Suprapubic skin (tissue), 4 donors: ENCODE measurements at places on chromosomes 1 and 21.
A peak's percentile ranks its signal among the peaks of the same experiment; 100 is the strongest.

- no peak for DNase-seq
Observed at GRCh38 chr1:72516826-72517225, 234.5 kb upstream of the NEGR1 start.

- no peak for DNase-seq
Observed at GRCh38 chr1:63124666-63125191, 197.6 kb upstream of the FOXD3 start.

GRCh38 chr21:46083791-46084561, 13.9 kb upstream of the COL6A2 start:
- no peak for DNase-seq

- DNase-seq = peak; percentile 88
Observed at GRCh38 chr1:145871994-145872924, 13.4 kb upstream of the PIAS3 start.

- DNase-seq = no peak
Observed at GRCh38 chr1:11499601-11500331, 20.8 kb downstream of the DISP3 start.

DNA sequence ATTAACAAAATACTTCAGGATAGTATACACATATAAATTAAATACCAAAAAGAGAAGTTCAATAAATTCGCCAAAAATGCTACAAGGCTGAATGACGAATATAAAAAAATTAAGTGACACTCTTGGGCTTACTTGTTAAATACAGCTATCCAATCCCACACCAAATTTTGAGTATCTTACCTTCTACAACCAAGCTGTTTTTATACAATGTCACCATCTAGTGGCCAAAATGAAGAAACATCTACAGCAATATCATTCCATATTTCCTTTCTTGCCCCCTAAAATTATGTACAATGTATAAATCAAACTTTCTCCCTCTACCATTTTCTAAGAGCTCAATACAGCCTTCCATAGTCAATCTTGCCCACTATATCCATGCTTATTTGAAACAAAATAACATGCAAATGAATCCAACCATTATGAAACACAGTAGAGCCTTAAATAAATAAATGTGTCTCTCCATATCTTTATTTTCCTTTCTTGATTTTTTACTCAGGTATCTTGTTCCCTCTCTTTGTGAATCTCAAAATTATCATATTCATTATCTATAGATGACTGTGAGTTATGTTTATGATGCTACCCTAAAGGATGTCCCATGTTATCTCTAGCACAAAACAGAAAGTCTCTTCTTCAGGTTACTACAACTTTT, 86.3 kb downstream of the ACBD6 start:
- DNase-seq = no peak

- DNase-seq = no peak
Observed at GRCh38 chr1:156368889-156369684, at the start of gene RHBG. RHBG (plus strand) TSS chr1:156369211; CDS start chr1:156369250, 39 bp downstream.

GRCh38 chr1:217135987-217136894, 413.0 kb upstream of the ESRRG start:
- no peak for DNase-seq

GRCh38 chr1:116262207-116262994, 110.6 kb upstream of the ATP1A1 start:
- DNase-seq = no peak

DNA sequence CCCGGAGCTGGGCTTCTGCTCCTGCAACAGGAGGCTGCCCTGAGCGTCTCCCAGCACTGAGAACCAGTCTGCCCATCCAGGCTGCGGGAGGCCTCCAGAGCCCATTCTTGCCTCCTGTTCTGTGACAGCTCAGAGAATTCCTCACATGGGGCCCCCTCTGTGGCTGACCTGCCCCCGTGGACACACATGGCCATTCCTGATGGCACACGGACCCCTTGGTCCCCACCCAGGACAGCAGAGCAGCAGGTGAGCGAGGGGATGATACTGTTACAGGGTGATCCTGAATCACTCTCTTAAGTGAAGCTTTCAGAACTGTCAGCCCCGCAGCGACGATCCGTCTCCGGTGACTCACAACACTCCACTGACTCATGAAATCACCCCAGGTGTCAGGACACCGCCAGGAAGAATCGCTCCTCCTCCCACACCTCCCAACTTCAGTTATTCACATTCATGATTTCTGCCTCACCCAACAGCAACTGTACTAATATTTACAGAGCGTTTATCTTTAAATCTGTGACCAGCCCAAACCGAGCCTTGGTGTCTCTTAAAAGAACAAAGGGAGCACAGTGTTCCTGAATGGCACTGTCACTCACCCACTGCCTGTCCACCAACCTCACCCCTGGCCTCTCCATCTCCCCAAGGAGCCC, 22.5 kb downstream of the CHD5 start:
- DNase-seq = no peak

GRCh38 chr1:53076165-53076564, 14.2 kb downstream of the PODN start:
- DNase-seq = peak; percentile 68

DNA sequence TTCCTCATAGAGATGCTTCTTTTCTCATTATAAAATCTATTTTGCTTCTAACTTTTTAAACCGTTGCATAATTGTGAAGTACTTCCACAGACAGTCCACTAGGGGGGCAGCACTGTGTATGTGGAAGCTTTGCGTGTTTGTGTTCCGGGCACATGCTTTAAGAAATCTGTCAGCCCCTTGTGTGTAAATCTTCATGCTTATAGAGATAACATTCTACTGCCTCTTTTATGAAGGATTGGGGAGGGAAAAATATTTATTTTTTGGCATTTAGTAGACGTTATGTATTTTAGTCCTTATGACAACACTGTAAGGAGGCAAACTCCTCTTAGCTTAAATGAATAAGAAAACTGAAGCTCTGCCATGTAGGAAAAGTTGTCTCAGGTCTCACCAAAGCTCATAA, 157.3 kb upstream of the PTGFR start:
- no peak for DNase-seq

DNA sequence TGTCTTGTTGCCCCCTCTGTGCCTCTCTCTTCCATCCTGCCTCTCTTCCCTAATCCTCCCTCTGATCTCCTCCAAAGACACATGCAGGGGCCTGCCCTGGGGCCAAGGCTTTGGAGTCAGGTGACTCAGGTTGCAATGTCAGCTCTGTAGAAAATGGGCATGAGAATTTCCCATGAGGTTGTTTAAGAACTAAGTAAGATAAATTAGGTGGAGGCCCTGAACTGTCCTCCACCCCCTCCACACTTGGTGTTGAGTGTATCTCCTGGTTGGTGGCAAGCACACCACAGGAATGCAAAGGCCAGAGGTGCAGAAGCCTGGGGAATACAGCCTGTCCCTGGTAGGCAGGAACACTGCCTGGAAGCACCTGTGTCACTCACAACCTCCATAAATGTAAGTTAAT, 63.9 kb upstream of the GRIK3 start:
- no peak for DNase-seq

- DNase-seq = no peak
Observed at GRCh38 chr1:201533836-201534235, 5.1 kb upstream of the NAV1 start.

GRCh38 chr1:109760581-109761226, 3.0 kb downstream of the EPS8L3 start:
- DNase-seq = peak; percentile 49

- DNase-seq = peak; percentile 56
Observed at GRCh38 chr1:228180959-228181644, 15.5 kb downstream of the IBA57 start.

DNA sequence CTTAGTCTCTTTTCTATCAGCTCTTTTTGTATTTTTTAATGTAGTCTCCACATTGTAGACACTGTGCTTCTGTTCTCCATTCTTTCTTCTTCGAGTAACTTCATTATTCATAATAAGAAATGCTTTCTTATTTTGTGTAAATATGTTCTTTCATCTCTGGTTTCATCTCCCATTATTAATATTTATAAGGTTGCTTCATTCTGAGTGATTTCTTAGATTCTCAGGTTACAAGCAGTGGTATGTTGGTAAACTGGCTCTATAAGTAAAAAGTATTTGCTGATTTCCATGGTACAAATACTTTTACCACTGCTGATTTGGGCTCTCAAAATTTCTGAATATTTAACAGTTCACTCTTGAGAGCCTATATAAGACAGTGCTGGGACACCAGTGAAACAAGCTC, 81.3 kb downstream of the CDC14A start:
- DNase-seq = no peak

DNA sequence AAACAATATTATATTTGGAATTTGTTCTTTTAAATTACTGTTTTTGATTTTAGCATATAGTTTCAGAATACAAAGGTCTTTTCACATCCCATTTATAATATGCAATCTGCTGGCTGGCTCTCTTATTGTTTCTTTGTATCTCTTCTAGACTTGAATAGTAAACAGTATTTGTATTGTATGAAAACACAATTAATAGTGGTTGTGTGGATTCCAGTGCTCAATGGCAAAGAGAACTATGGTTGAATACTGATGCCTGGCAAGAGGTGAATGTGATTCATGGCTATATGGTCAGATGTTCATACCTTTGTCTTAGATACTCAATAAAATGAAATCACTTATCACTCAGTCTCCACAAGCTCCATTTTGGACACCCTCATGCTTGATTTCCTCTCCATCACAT, 37.2 kb downstream of the OR6Y1 start:
- no peak for DNase-seq

- DNase-seq = peak; percentile 60
Observed at GRCh38 chr1:9279172-9279840, 13.4 kb upstream of the SPSB1 start.

DNA sequence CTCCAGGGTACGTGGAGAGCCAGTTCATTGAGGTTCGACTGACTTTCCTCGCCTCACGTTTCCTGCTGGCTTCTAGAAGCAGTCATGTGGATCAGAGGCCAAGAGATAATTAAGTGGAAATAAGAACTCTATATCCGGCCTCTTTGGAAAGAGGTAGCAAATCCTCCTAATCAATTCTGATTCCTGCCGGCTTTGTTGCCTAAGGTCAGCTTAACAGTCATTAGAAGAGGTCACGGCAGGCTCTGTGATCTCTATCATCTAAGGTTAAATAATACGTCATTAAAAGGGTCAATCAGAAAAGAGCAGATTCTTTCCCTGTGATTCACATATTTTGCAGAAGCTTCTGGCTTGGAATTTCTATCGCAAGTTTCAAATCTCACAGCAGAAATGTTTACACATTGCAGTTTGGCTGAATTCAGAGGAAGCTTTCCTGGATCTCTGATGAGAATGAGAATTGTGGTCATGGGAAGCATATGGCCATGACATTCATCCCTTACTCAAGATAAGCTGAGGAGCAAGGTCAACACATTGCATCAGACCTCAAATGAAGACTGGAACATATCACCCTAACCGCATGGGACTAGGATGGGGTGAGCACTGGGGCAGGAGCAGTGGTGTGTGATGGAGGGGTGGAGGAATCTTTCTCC, 189.4 kb downstream of the PBX1 start:
- DNase-seq = no peak

DNA sequence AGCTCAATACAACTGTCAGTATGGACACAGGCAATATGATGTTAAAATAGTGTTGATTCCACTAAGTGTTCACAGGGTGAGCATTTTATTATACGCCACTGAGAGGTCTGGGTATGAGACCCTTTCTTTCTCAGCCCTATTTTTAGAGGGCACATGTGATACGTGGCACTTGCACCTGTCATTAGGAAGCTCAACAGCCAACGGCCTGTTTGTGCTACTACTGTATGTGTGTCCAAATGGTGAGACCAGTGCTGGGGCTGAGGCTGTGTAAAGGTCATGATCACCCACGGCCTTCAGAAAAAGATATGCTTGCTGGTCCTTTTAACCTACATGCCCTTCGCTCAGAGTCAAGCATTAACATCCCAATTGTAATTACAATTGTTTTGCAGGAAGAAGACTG, 176.2 kb downstream of the DUSP10 start:
- no peak for DNase-seq

- DNase-seq = peak; percentile 37
Observed at GRCh38 chr1:110310300-110310699, 28.9 kb upstream of the RBM15 start.

GRCh38 chr1:24727501-24728216, 17.6 kb upstream of the CLIC4 start:
- peak; percentile 76 for DNase-seq

- DNase-seq = no peak
Observed at GRCh38 chr1:11746092-11746491, 10.2 kb downstream of the AGTRAP start.

DNA sequence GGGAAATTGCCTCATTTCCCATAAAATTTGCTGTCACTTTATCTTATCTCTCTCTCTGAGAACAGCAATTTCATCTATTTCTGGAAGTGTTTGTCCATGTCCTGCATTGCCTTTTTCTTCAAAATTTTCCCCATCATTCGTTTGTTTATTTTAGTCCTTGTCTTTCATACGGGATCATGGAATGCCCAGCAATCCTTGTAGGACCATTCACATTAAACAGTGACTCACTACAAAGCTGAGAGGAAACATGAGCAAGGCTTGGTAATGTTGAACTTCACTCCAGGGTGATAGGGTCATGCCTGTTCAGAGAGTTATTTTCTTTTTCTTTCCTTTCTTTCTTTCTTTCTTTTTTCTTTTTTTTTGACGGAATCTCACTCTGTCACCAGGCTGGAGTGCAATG, 32.2 kb upstream of the HNRNPU start:
- no peak for DNase-seq

- no peak for DNase-seq
Observed at GRCh38 chr1:5505944-5506343, 486.3 kb downstream of the NPHP4 start.

GRCh38 chr1:232766904-232767303, 38.3 kb upstream of the MAP10 start:
- no peak for DNase-seq

DNA sequence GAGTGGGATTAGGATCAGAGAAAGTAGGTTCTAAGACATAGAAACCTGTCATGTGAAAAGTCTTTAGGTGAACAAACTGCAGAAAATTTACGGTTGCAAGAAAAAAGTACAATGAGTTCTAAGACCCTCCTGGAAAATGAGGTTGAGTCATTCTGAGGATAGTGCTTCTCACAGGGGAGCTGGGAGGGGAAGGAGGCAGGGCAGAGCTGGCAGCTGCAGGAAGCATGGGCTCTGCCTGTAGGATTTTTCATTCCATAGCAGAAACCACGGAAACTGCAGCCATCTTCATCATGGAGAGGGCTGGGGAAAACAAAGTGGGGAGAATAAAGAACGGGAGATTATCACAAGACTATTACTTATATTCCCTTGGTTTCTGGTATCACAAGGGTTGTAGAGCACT, 25.8 kb upstream of the THEM4 start:
- DNase-seq = no peak

DNA sequence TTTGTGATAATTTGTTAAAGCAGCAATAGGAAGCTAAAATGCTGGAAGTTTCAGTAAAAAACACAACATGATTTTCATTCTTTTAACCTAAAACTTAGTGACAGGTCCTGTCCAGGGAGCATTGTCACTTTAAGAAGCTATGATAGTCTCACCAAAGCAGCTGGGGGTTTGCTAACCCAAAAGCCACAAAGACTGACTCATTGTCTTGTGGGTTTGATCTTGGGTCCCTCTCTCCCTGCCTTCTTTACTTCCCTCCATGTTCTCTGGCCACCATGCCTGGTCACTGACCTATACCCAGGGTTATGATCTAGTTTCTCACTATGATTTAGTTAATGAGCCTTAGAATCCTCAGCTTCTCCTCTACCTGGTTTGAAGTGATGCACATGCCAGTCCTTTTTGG, 213.5 kb upstream of the PTGFR start:
- DNase-seq = no peak
